GM23248 (cell line): ENCODE measurements at places on chromosomes 12 and 14. TPM values are rescaled to one million over a fixed set of nuclear protein-coding genes. Genes with fewer than 3 reads are reported as not detected.

DNA sequence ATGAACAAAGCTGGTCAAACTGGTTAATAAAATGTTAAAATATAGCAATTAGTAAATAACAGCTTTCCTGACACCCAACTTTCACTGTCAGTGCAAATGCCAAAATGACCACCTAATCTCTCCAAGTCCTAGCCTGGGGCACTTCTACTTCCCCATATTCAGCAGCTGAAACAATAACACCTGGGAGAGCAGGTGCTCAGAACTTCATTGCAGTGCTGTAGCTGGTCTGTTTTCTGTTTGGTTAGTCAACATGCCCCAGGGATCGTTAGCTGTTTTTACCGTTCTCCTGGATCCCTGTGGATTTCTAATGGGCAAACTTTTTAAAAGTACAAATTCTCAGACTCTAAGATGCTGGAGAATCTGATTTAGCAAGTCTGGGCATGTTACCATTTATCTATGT lies 759.7 kb downstream of the GALC start:
- H3K36me3 ChIP-seq = no peaks in the 10 kb centered on the region
- no peak overlapping the region for H3K4me3 ChIP-seq
- H3K27me3 ChIP-seq = no peaks in the 10 kb centered on the region

DNA sequence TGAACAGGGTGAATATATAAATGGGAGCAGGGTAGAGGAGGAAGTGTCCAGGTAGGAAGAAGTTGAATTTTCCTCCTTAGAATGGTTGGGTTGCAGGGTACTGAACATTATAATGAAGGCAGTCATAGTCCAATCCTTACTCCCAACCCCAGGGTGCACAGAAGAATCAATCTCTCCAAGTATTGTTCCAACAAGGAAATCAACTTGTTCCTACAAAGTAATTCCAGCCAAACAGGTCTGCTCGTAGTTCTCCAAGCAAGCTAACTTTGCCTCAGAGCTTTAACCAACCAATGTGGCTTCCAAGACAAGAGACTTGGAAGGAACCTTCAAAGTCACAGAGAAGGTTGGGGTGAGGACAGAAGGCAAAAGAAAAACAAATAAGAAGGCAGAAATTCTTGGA lies 527.2 kb downstream of the MED13L start:
- H3K4me1 ChIP-seq = peaks cover 6% of the 10 kb centered on the region; the same call in 1 of the 2 replicates
- no peak for DNase-seq
- H3K36me3 ChIP-seq = no peaks in the 10 kb centered on the region

Gene C12orf54
- not detected in 2 replicates for total RNA-seq

Gene LPAR5
- total RNA-seq = not detected in 2 replicates

Gene COCH
- 2.7 TPM in 1 of 2 replicates, not detected in the other for total RNA-seq

Gene CCDC177
- not detected in 2 replicates for total RNA-seq

Gene FAM181A
- not detected in 2 replicates for total RNA-seq

DNA sequence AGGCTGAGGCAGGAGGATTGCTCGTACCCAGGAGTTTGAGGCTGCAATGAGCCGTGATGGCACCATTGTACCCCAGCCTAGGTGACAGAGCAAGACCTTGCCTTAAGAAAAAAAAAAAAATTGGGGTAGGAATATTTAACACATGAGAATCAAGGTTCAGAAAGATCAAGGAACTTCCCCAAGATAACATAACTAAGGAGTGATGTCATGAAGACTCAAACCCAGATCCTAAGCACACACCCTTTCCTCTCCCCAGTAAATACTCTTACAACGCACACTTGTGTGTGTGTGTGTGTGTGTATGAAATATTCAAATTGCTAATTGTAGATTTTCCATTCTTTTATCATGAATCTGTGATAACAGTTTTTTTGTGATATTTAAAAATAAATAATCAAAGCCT lies 90.6 kb upstream of the NUDT4 start:
- H3K27me3 ChIP-seq = no peaks in the 10 kb centered on the region
- no peak overlapping the region for H3K4me3 ChIP-seq
- no peaks in the 10 kb centered on the region for H3K36me3 ChIP-seq

Gene CELA1
- total RNA-seq = not detected in 2 replicates

DNA sequence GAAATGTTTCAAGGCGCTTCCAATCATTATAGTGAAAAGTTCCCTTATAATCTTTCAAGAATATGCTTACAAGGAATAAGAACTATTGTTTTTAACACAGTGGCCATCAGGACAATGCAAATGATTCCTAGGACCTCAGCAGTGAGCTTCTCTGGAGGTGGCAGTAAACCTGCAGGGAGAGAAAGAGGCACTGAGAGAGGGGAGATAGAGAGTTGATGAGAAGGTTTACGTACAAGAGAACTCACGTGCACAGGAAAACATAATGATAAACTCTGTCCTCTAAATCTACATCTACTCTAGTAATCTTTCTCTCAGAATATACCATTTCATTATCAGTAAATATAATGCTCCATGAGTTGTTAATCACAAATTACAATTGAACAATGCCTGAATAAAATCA lies 715 bp downstream of the KLRC4 start:
- no peaks in the 10 kb centered on the region for H3K36me3 ChIP-seq
- no peaks in the 10 kb centered on the region for H3K27me3 ChIP-seq
- H3K27ac ChIP-seq = no peak overlapping the region

Gene KCNJ8
- 17.8 and 19.6 TPM in 2 replicates for total RNA-seq

Gene KITLG
- 98.4 and 146 TPM in 2 replicates for total RNA-seq

- DNase-seq = peak; percentile 62
- no peak overlapping the region for H3K4me3 ChIP-seq
- no peak overlapping the region for H3K27ac ChIP-seq
- H3K27me3 ChIP-seq = no peaks in the 10 kb centered on the region
- H3K36me3 ChIP-seq = no peaks in the 10 kb centered on the region
Observed at GRCh38 chr12:80321653-80322052, 122.4 kb upstream of the PTPRQ start.

- DNase-seq = no peak
- no peaks in the 10 kb centered on the region for H3K36me3 ChIP-seq
- H3K27ac ChIP-seq = no peak overlapping the region
- H3K27me3 ChIP-seq = no peaks in the 10 kb centered on the region
Observed at GRCh38 chr12:88802096-88802706, 221.9 kb upstream of the KITLG start.

DNA sequence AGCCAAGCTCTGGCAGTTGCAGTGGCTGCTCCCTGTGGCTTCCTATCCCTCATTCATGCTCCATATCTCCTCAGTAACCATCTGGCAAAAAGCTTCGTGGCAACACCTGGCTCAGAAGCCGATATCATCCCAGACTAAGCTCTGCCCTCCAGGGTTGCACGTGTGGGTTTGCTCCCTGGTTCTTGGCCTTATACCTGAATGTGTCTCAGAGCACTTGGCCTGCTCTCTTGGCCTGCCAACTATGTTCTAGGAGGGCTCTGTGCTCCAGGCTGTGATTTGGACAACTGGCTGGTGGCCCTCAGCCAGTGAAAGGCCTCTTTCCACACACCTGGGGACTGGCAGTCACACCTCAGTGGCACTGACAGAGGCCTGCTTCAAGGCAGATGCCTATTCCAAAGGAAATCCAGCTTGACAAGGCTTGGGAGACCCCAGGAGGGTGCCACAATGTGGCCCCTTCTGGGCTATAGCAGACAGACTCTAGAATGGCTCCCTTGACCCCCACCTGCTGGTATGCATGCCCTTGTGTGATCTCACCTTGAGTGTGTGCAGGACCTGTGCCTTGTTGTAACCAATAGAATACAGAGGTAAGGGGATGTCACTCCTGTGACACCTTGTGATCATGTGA lies 10.5 kb downstream of the PLD4 start:
- no peaks in the 10 kb centered on the region for H3K4me1 ChIP-seq
- no peak overlapping the region for H3K27ac ChIP-seq
- H3K36me3 ChIP-seq = no peaks in the 10 kb centered on the region
- H3K27me3 ChIP-seq = no peaks in the 10 kb centered on the region

Gene ADCY4
- 0.22 and 0.38 TPM in 2 replicates for total RNA-seq

DNA sequence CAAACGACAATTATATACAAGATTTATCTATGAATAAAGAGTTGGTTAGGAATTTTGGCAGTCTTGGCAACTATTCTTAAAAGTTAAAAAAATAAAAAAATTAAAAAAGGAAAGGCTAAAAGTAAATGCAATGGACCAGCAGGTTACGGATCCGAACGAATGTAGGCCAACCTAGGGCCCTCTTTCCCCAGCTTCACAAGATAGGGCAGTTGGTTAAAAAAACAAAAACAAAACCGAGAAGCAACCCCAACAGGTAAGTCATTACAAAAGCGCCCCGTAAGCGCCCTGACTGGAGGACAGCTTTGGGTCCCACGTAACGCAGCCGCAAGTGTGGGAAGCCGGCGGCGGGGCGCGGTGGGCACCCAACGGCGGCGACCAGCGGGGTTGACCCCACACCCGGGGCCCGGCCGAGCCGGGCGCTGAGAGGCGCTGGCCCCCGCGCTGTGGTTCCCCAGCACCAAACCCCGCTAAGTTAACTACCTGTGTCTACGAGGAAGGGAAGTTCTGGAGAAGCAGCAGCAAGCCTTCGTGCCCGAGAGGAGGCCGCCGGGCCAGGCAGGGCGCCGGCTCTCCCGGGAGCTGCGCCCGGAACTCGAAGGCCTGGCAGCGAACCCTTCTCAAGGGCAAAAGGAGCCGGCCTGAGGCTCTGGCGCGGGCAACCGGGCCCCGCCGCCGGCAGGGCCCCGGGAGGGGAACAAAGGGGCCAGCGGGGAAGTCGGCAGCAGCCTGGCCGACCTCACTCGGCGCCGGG lies 882 bp downstream of the HECTD1 start:
- H3K4me1 ChIP-seq = peaks cover 18% of the 10 kb centered on the region
- H3K4me3 ChIP-seq = peak overlapping the region; percentile 81
- no peaks in the 10 kb centered on the region for H3K27me3 ChIP-seq
- H3K36me3 ChIP-seq = peaks cover 5% of the 10 kb centered on the region; the same call in 1 of the 2 replicates
- peak overlapping the region; percentile 97 for H3K27ac ChIP-seq

- peak; percentile 46 for DNase-seq
- H3K27ac ChIP-seq = peak overlapping the region; percentile 61
- peaks cover 95% of the 10 kb centered on the region for H3K4me1 ChIP-seq
- H3K36me3 ChIP-seq = peaks cover 51% of the 10 kb centered on the region
Observed at GRCh38 chr14:61720294-61720661, 25.0 kb downstream of the HIF1A start.

Gene KCTD10
- 97.0 and 117 TPM in 2 replicates for total RNA-seq

Gene MLEC
- 79.3 and 79.4 TPM in 2 replicates for total RNA-seq

- peak; percentile 62 for DNase-seq
- H3K4me1 ChIP-seq = no peaks in the 10 kb centered on the region
- peak within 1 kb of the TSS; percentile 81 for H3K4me3 ChIP-seq
- no peaks in the 10 kb centered on the region for H3K27me3 ChIP-seq
- no peaks in the 10 kb centered on the region for H3K36me3 ChIP-seq
Observed at GRCh38 chr12:12349711-12350665, at the start of gene MANSC1. MANSC1 (minus strand) TSS chr12:12350242; CDS start chr12:12343314, 6,928 bp downstream.

Gene DDN
- total RNA-seq = 0.13 TPM in 1 of 2 replicates, not detected in the other

Gene KRT75
- total RNA-seq = not detected in 2 replicates

DNA sequence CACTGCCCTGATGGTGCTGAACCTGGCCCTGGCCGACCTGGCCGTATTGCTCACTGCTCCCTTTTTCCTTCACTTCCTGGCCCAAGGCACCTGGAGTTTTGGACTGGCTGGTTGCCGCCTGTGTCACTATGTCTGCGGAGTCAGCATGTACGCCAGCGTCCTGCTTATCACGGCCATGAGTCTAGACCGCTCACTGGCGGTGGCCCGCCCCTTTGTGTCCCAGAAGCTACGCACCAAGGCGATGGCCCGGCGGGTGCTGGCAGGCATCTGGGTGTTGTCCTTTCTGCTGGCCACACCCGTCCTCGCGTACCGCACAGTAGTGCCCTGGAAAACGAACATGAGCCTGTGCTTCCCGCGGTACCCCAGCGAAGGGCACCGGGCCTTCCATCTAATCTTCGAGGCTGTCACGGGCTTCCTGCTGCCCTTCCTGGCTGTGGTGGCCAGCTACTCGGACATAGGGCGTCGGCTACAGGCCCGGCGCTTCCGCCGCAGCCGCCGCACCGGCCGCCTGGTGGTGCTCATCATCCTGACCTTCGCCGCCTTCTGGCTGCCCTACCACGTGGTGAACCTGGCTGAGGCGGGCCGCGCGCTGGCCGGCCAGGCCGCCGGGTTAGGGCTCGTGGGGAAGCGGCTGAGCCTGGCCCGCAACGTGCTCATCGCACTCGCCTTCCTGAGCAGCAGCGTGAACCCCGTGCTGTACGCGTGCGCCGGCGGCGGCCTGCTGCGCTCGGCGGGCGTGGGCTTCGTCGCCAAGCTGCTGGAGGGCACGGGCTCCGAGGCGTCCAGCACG lies 4.7 kb downstream of the LTB4R start:
- H3K36me3 ChIP-seq = no peaks in the 10 kb centered on the region
- peaks cover 20% of the 10 kb centered on the region for H3K4me1 ChIP-seq

- H3K27ac ChIP-seq = no peak overlapping the region
- no peak for DNase-seq
- no peaks in the 10 kb centered on the region for H3K4me1 ChIP-seq
- H3K36me3 ChIP-seq = no peaks in the 10 kb centered on the region
- no peak overlapping the region for H3K4me3 ChIP-seq
Observed at GRCh38 chr12:66669541-66669940, 9.3 kb downstream of the GRIP1 start.

Gene POLE2
- total RNA-seq = 5.5 and 13.5 TPM in 2 replicates

DNA sequence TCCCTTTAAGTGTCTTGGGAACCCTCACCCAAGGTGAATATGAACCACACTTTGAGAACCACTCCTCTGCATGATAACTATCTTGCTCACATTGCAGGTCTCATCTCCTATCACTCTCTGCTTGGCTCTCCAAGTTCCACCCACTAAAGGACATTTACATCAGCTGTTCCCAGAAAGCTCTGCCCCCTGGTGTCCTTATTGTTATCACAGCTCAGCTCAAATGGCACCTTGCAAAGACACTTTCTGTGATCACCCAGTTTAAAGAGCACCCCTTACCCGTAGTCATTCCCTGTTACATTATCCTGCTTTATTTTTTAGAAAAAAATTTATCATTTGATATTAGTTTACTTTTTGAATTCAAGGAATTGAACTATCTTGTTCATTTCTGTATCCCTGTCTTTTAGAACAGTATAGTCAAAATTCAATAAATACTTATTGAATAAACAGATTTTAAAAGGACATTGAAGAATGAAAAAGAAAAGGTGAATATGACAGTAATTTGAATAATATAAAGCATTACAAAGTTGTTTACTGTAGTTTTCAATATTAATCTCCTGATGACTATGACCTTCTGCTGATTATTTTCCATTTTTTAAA lies 20.5 kb upstream of the GUCY2C start:
- DNase-seq = peak; percentile 66
- H3K27me3 ChIP-seq = no peaks in the 10 kb centered on the region
- H3K36me3 ChIP-seq = no peaks in the 10 kb centered on the region
- H3K4me1 ChIP-seq = no peaks in the 10 kb centered on the region
- no peak overlapping the region for H3K4me3 ChIP-seq
